ENCODE measurements at places on chromosomes 5 and 9.
A peak's percentile ranks its signal among the peaks of the same experiment; 100 is the strongest.

DNA sequence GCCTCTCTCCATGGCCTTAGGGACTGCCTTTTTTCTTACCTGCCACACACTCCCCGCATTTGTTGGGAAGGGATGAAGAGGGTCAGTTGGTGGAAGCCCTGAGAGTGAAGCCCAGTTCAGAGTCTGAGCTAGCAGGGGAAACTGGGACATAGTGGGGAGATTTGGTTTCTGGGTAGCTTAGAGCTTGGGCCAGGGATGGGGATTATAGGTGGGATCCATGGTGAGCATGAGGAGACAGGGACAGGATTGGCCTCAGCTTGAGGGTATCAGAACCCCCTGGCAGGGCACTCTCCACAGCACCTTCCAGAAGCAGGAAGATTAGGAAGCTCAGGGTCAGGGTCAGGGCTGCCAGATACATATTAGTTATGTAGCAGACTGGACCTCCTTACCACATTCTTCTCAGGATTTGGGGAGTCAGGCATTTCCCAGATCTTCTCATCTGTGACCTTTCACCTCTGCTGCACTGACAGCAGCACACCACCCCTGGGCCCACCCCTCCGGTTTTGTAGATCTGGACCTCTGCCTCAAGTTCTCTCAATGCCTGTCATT lies 17.9 kb downstream of the OR13J1 start:
- H3K36me3 ChIP-seq = no peaks in the 10 kb centered on the region
- DNase-seq = no peak
- H3K27me3 ChIP-seq = no peaks in the 10 kb centered on the region
- H3K4me3 ChIP-seq = no peak overlapping the region
- H3K27ac ChIP-seq = no peak overlapping the region
- no peaks in the 10 kb centered on the region for H3K4me1 ChIP-seq

DNA sequence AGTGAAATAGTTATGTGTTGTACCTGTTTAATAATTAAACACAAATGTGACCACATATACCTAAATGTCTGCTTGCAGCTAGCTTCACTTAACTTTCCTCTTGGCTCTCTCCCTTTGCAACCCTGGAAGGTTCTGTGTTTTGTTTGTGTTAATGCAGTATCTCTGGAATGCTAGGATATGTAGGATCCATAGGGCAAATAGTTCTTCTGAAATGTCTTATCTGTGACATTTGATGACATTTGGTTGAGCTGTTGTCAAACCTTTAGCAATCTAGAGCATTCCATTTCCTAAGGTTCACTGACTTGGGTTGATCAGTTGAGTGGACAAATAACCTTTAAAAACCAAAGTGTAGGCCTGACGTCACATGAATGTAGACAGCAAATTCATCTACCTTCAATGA lies 21.8 kb downstream of the CTNNA1 start:
- H3K4me3 ChIP-seq = no peak overlapping the region
- H3K27me3 ChIP-seq = no peaks in the 10 kb centered on the region
- no peak for DNase-seq

- DNase-seq = no peak
- peaks cover 14% of the 10 kb centered on the region for H3K4me1 ChIP-seq
- no peak overlapping the region for H3K4me3 ChIP-seq
- no peaks in the 10 kb centered on the region for H3K27me3 ChIP-seq
- H3K27ac ChIP-seq = no peak overlapping the region
Observed at GRCh38 chr5:15013654-15014463, 142.3 kb upstream of the ANKH start.

DNA sequence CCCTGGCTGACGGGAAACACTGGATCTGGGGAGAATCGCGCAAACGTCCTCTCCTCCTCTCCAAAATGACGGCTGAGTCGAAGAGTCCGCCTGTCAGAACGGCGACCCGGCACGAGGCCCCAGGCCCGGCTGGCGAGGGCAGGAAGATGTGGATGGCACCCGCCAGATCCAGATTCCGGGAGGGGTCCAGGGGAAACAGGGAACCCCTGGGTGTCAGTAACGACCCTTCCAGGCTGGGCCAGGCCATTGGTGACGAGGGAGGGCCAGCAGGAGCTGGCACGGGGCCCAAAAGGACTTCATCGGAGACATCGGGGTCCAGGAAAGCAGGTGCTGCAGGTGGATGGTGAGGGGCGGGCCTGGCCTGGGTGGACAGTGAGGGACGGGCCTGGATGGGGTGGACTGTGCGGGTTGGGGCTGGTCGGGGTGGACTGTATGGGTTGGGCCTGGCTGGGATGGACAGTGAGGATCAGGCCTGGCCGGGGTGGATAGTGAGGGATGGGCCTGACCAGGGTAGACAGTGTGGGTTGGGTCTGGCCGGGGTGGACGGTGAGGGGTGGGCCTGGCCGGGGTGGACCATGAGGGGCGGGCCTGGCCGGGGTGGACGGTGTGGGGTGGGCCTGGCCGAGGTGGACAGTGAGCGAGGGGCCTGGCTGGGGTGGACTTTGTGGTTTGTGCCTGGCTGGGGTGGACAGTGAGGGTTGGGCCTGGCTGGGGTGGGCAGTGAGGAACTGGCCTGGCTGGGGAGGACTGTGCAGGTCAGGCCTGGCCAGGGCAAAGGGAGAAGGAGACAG lies 14.0 kb downstream of the SLC6A3 start:
- no peaks in the 10 kb centered on the region for H3K4me1 ChIP-seq
- H3K27ac ChIP-seq = no peak overlapping the region
- H3K36me3 ChIP-seq = no peaks in the 10 kb centered on the region
- no peak for DNase-seq
- H3K4me3 ChIP-seq = no peak overlapping the region

- no peaks in the 10 kb centered on the region for H3K4me1 ChIP-seq
- peak; percentile 40 for DNase-seq
- H3K27me3 ChIP-seq = no peaks in the 10 kb centered on the region
- H3K27ac ChIP-seq = no peak overlapping the region
Observed at GRCh38 chr5:125874057-125874456, 549.2 kb upstream of the GRAMD2B start.

- no peak overlapping the region for H3K4me3 ChIP-seq
- DNase-seq = no peak
- H3K36me3 ChIP-seq = no peaks in the 10 kb centered on the region
- H3K27me3 ChIP-seq = no peaks in the 10 kb centered on the region
- no peaks in the 10 kb centered on the region for H3K4me1 ChIP-seq
Observed at GRCh38 chr5:93342563-93343061, 238.4 kb downstream of the NR2F1-AS1 start.

DNA sequence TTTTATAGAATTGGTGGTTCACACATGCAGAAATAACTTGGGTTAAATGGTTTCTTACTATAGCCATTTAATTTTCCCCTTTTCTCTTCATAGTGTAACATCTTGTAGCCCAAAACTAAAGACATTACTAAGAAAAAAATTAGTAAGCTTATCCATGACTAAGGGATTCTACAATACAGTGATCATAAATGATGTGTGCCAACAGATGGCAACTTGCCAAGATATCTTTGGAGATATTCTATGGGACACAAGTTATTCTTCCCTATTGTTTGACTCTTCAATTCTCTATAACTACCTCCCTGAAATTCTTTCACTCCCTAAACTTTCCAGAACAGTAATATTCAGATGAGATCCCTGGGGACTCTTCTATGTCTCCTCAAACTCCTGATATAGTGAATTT lies 580.6 kb downstream of the PTPRD start:
- H3K4me1 ChIP-seq = no peaks in the 10 kb centered on the region
- H3K36me3 ChIP-seq = no peaks in the 10 kb centered on the region
- DNase-seq = no peak
- no peak overlapping the region for H3K27ac ChIP-seq

DNA sequence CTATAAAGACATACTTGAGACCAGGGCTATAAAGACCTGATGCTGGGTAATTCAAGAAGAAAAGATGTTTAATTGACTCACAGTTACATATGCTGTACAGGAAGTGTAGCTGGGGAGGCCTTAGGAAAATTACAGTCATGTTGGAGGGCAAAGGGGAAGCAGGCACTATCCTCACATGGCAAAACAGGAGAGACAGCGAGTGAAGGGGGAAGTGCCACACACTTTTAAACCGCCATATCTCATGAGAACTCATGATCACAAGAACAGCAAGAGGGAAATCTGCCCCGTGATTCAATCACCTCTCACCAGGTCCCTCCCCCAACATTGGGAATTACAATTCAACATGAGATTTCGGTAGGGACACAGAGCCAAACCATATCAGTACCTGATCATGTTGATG lies 89.9 kb upstream of the ADAMTSL1 start:
- no peak overlapping the region for H3K27ac ChIP-seq
- H3K4me3 ChIP-seq = no peak overlapping the region
- no peaks in the 10 kb centered on the region for H3K36me3 ChIP-seq
- peaks cover 9% of the 10 kb centered on the region for H3K4me1 ChIP-seq

DNA sequence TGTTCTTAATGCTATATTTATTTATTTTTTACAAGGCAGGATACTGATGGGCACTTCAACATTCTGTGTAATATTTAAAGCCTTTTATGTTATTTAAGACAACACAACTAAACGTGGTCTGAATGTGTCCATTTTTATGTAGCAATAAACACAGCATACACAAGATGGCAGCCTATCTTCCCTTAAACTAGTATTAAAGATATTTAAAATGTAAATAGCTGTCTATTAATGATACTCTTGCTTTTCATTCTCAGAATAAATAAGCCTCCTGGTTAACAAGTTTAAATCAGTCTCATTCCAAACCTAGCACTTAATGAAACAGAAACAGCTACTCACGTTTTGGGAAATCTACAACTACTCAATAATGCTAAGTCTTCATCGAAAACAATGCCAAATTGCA lies 315.7 kb downstream of the MCTP1 start:
- H3K27ac ChIP-seq = no peak overlapping the region
- H3K36me3 ChIP-seq = no peaks in the 10 kb centered on the region
- H3K4me1 ChIP-seq = no peaks in the 10 kb centered on the region

DNA sequence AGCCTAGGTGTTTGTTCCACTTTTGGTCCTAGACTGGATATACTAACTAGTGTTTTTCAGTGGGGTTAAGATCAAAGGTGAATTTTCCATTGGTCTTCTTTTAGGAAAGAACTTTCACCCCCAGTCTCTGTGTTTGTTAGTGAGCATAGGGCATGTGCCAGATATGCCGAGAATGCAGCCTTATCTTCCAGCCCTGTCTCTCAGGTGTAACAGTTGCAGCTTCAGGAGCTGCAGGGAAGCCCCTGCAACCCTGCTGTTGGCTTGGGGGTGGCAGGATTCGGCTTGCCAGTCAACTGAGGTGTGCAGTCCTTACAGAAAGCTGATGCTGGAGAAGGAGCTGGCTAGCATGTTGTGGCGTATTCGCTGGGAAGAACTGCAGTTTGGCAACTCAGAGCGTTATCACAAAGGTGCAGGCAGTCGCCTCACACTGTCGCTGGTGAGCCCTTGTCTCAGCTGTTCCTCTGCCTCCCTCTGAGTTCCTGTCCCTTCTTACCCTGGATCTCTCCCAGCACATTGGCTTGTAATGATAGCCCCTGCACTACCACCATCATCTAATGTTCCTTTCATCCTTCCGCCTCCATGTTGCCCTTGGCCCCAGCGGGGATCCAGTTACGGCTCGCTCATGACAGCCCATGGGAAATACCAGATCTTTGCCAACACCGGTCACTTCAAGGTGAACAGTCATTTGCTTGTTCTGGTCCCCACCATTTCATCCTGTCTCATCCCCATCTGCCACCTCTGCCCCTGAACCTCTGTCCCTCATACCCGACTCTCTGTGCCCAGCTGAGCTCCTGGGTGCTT lies 10.1 kb downstream of the NPR2 start:
- DNase-seq = no peak
- H3K4me3 ChIP-seq = no peak overlapping the region
- H3K27ac ChIP-seq = no peak overlapping the region
- H3K4me1 ChIP-seq = no peaks in the 10 kb centered on the region

DNA sequence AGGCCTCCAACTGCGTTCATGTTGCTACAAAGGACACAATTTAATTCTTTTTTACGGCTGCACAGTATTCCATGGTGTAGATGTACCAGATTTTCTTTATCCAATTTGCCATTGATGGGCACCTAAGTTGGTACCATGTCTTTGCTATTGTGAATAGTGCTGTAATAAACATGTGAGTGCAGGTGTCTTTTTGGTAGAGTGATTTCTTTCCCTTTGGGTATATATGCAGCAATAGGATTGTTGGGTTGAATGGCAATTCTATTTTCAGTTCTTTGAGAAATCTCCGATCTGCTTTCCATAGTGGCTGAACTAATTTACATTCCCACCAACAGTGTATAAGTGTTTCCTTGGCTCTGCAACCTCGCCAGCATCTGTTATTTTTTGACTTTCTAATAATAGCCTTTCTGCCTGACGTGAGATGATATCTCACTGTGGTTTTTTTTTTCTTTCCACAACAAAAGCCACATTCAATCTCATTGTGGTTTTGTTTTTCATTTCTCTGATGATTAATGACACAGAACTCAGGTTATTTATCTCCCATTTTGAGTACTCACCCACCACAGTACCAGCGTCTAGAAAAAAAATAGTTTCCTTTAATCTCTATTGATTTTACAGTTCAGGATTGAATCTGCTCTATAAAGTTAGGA lies 21.9 kb downstream of the ARRDC3 start:
- no peaks in the 10 kb centered on the region for H3K36me3 ChIP-seq
- H3K4me3 ChIP-seq = no peak overlapping the region
- H3K27ac ChIP-seq = no peak overlapping the region
- no peaks in the 10 kb centered on the region for H3K27me3 ChIP-seq

DNA sequence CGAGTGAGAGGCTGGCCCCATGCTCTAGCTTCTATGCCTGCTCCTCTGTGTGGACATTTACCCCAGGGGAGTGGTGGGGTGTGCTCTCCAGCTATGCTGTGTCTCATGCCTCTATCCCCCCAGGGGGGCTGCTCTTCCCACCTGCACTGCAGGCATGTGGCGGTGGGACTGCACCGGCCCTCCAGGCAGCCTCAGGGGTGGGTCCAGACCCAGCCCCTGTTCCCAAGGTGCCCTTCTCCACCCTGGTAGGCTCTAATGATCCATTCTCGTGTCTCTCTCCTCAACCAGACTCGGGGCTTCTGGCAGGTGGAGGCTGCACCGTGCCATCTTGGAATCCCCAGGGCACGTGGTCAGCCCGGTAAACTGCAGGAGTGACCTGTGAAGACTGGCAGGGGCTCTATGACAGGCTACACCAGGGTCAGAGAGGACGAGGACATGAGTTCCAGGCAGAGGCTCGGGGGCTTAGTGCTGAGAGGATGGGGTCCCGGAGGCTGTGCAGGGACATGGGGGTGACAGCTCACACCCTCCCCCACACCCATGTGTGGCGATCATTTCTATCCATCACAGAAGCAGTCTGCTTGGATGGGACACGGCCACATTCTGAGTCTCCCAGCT lies 22.7 kb upstream of the COL5A1 start:
- H3K27me3 ChIP-seq = peaks cover 18% of the 10 kb centered on the region
- no peaks in the 10 kb centered on the region for H3K36me3 ChIP-seq
- H3K27ac ChIP-seq = no peak overlapping the region
- DNase-seq = no peak
- H3K4me3 ChIP-seq = no peak overlapping the region

DNA sequence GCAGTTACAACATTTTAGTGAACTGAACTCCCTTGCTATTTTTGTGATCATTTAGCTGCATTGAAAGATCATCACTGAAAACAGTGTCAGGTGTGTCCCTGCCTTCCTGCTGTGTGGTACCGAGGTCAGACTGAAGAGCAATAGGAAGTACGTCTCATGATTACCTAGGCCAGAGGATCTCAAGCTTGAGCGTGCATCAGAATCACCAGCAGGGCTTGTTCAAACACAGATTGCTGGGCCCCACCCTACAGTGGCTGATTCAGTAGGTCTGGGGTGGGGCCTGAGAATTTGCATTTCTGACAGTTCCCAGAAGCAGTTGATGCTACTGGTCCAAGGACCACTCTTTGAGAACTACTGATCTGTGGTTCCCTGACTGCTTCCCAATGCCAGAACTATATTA lies 159.6 kb downstream of the ACTL7B start:
- no peaks in the 10 kb centered on the region for H3K27me3 ChIP-seq
- H3K36me3 ChIP-seq = no peaks in the 10 kb centered on the region
- H3K4me3 ChIP-seq = no peak overlapping the region
- peaks cover 9% of the 10 kb centered on the region for H3K4me1 ChIP-seq

All from PC-9 (cell line).